KG1 (cell line): ENCODE measurements at places on chromosomes 3 and 15.

- DNase-seq, result no peak
These were observed 71.8 kb upstream of the HACD2 start for GRCh38 chr3:123656691-123657090.

- DNase-seq, result no peak
These were observed 52.6 kb downstream of the RFTN1 start for GRCh38 chr3:16460886-16461285.

DNA sequence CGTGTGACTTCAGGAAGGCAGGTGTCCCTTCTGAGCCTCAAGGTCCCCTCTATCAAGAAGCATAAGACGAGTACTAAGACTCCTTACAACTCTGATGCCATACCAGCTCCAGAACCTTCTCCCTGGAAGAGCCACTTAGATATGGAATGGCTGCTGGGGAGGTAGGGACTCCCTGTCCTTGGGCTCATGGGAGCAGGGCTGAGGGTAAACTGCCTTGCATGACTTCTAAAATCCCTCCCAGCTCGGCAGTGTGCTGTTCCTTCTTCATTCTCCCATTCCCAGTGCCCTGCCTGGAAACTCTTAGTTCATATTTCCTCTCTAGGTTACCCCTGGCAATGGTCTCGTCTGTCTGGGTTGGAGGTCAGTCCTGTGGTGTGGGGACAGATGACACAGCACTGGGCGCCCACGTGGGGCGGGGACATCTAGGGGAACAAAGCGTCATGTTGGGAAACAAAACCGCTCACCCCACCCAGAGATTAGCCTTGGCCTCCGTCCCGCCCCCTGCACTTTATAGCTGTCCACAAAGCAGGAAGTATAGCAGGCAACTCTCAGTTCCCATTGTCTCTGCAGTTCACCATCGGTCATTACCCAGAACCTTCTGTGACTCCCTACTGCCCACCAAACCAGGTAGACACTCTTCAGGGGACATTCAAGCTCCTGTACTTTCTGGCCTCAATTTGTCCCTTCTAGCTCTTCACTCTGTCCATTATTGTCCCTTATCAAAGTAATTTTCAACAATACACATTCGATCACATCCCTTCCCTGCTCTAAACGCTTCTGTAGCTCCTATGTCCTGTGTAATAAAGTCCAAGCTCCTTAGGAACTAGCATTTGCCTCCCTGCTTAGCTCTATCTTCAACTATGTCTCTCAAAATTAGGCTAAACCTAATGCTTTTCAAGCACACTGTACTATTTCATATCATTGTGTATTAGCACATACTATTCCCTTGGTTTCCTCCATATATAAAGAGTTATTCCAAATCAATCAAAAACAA is 73.8 kb downstream of the IQSEC1 start:
- no peak for DNase-seq

GRCh38 chr15:77497110-77497737 is 76.5 kb downstream of the HMG20A start:
- DNase-seq, result no peak

- DNase-seq, result no peak
These were observed 20.5 kb downstream of the RBP2 start for GRCh38 chr3:139455855-139456254.

GRCh38 chr3:46470831-46471230 is 6.1 kb upstream of the LTF start:
- no peak for DNase-seq

- DNase-seq, result no peak
These were observed 21.0 kb downstream of the ZDHHC3 start for GRCh38 chr3:44954962-44955361.

GRCh38 chr3:174758943-174759342 is 100.2 kb upstream of the NAALADL2 start:
- no peak for DNase-seq

DNA sequence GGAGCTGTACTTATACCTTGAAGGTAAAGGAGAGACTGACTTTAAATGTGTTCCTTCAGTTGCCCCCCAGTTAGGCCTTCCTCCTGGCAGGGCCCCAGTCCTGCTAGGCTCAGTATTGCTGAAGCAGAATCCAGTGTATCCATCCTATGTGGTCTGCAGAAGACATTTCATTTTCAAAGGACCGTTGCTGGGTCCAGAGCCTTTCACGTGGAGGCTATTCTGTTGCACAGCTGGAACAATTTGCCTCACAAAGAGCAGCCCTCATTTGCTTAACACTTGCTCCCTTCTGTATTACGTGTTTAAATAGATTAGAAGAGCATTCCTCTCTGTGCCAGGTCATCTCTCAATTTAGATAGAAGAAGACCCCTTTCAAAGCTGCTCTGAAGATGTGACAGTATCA is 78.9 kb upstream of the CFAP20DC start:
- DNase-seq, result no peak

- DNase-seq, result no peak
These were observed 20.5 kb downstream of the DCLK3 start for GRCh38 chr3:36743826-36744225.

DNA sequence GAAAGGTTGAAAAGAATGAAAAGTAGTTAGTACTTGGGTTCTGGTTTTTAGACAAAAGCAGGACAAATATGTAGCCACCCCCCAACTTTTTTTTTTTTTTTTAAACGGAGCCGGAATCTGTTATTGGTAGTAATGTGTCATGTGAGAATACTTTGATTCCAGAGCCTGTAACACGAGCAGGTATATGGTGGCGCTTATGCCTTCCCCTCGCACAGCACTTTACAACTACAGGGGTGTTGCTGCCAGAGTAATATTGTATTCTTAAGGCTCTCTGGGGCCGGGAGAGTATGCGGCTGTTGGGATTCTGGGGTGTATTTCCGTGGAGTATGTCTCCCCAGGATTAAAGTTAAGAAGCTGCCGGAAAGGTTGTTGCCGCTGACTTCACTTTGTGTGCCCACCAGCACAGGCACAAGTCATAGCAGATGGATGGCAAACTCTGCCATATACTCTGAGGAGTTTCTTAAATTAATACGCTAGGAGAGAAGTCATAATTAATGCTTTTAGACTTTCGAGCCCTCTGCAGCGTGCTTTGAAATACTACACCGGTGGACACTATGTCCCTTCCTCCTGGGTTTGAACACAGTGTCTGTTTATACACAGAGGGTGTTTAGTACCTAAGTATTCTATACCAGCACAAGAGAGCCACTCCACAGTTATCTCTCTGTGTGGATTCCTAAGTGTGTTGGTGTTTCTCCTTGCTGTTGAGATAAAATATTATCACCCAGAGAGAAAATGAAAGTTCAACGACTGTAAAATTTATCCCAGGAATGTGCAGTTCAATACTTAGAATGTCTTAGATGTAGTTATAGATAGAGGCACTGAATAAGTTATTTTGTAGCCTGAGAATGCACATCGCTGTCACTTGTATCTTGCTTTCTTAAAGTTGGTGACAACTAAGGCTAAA is 1.4 kb downstream of the MBNL1 start:
- no peak for DNase-seq

DNA sequence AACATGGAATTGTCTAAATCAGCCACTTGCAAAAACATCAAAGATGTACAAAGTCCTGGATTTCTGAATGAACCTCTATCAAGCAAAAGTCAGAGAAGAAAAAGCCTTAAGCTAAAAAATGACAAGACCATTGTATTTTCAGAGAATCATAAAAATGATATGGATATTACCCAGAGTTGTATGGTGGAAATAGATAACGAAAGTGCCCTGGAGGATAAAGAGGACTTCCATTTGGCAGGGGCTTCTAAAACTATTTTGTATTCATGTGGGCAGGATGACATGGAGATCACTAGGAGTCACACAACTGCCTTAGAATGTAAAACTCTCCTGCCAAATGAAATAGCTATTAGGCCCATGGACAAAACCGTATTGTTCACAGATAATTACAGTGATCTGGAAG is 29.3 kb downstream of the KNL1 start:
- DNase-seq, result no peak

DNA sequence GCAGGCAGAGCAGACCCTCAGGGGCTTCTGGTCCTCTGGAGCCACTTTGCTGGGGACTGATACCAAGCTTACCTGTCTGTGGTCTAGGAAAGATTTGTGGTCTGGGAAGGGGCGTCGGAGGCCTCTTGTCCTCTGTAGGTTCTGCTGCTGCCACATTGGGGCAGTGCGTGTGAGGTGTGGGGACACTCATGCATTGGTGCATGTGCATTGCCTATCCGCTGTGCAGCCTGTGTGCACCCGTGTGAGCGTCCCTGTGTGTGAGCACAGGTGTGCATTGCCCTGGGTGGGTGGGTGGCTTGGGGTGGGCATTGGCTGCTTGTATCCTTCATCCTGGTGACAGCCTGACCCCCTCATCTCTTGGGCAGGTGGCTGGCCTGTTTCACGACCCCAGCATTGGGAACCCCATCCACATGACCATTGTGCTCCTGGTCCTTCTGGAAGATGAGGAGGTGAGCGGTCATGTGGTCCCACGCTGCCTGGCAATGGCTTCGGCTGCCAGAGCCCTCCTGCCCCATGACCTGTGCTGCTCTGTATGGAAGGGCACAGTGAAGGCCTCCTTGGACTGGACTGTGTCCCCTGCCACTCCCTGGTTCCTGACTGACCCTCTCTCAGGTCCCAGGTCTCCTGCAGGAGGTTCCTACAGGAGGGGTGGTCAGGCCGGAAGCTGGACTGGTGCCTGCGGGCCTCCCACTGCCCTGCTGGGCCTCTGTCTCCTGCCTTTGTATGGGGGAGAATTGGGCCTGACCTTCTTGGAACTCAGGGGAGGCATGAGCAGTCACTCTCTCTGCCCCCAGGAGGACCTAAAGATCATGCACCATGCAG is 41.5 kb downstream of the SAXO2 start:
- no peak for DNase-seq

- no peak for DNase-seq
These were observed 120.3 kb downstream of the RAP2B start for GRCh38 chr3:153282355-153282754.

GRCh38 chr3:122562923-122563716 is 980 bp downstream of the PARP9 start:
- no peak for DNase-seq

- DNase-seq, result no peak
These were observed 1.7 kb downstream of the RASL12 start for GRCh38 chr15:65066001-65066634.

GRCh38 chr3:97720417-97720816 is 44.1 kb upstream of the ARL6 start:
- no peak for DNase-seq

- DNase-seq, result no peak
These were observed 34.0 kb downstream of the PLEKHO2 start for GRCh38 chr15:64875641-64876223.

DNA sequence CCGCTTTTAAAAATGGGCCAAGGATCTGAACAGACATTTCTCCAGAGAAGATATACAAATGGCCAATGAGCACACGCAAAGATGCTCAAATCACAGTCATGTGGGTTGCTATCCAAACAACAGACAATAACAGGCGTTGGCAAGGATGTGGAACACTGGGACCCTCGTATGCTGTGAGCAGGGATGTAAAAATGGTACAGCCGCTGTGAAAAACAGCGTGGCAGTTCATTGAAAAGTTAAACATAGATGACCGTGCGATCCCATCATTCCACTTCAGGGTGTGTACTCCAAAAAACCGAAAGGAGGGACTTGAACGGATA is 6.7 kb upstream of the LRRC15 start:
- no peak for DNase-seq

DNA sequence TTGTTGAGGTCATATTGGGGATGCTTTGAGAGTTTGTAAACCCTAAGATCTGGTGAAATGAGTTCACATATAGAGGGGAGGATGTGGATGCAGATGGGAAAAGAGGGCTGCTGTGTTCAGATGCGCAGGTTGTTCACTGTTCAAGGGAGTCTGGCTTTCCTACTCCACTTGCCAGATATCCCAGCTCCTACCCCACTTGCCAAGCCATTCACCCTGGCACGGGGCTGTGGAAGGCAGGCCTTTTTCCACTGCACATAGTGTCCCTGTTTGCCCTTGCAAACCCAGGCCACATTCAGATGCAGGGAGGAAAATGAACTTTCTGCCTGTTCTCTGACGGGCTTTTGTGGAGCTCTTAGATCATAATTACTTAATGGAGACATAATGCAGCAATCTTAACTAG is 29.0 kb downstream of the CRABP1 start:
- no peak for DNase-seq
